ENCODE measurements at places on chromosomes 7 and 10.
A peak's percentile ranks its signal among the peaks of the same experiment; 100 is the strongest.

- DNase-seq: peak; percentile 65
Measured at GRCh38 chr10:60964257-60965235, 20.6 kb upstream of the RHOBTB1 start.

DNA sequence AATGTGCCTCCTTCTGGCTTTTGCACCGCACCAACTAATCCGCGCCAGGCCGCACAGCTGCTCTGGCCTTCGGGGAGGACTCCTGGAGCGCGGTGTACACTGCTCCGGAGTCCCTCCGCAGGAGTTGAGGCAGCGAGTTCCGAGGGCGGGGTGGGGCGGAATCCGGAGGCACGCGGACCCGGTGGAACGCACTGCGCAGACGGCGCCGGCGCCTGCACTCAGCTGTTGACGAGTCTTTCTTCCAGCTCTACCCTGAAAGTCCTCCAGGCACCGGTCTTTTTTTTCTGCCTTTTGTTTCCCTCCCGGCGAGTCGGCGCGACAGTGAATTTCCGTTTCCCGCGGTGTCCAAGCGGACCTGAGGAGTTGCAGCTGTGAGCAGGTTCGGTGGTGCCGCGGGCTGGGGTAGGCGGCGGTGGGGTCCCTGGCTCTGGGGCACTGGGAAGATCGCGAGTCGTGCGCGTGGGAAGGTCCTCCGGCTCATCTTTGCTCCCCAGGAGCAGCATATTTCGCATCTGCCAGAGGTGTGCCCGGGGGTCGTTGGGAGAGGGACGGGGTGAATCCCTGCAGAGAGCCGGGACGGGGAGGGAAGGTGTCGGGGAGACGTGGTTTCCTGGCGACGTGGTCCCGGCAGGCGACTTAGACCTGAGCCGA, 44.1 kb downstream of the SFTPD start:
- DNase-seq: peak; percentile 39

GRCh38 chr10:88092973-88093372, 229.5 kb downstream of the PTEN start:
- DNase-seq: peak; percentile 20

- no peak for DNase-seq
Measured at GRCh38 chr7:13633857-13634256, 355.6 kb downstream of the ETV1 start.

DNA sequence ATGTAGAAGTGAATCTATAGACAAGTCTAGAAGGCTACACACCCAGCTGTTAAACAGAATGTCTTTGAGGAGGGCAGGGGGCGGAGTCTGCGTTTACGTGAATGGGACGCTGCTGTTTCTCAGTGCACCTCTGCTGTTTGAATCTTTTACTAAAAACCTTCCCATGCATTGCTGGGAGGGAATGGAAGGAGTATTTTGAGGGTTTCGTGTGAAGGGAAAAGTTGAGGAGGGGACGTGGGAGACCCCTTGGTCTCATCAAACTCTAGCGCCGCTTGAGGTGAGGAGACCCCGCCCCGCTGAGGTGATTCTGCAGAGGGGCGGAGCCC, 492 bp upstream of the VCL start:
- peak; percentile 69 for DNase-seq

GRCh38 chr7:144862612-144863319, 26.9 kb upstream of the TPK1 start:
- no peak for DNase-seq

GRCh38 chr7:81883801-81884393, 114.0 kb upstream of the HGF start:
- no peak for DNase-seq

- DNase-seq: no peak
Measured at GRCh38 chr10:80454513-80455460, 677 bp downstream of the TSPAN14 start.

GRCh38 chr7:79934727-79935126, 199.9 kb upstream of the GNAI1 start:
- DNase-seq: no peak

DNA sequence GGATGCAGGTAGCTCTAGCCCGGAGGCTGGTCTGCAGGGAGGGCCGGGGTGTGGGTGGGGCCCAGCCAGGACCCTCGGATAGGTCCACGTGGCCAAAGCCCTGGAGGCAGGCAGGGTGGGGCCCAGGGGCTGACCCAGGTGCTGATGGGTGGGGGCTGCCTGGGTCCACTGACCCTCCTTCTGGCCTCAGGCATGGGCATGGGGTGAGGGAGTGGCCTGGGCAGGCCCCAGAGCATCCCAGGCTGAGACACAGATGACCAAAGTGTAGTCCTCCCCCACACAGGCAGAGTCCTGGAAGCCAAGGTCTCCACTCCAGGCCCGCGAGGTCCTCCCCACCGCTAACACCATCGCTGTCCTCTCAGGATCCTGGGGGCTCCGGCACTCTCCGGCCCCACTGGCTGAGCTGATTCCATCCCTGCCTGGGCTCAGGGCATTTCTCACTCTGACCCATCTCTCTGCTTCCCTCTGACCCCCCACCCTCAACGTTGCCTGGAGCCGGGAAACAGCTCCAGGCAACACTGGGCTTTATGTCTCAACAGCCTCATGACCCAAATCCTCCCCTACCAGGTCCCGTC, 20.7 kb upstream of the PPP2R2D start:
- no peak for DNase-seq

DNA sequence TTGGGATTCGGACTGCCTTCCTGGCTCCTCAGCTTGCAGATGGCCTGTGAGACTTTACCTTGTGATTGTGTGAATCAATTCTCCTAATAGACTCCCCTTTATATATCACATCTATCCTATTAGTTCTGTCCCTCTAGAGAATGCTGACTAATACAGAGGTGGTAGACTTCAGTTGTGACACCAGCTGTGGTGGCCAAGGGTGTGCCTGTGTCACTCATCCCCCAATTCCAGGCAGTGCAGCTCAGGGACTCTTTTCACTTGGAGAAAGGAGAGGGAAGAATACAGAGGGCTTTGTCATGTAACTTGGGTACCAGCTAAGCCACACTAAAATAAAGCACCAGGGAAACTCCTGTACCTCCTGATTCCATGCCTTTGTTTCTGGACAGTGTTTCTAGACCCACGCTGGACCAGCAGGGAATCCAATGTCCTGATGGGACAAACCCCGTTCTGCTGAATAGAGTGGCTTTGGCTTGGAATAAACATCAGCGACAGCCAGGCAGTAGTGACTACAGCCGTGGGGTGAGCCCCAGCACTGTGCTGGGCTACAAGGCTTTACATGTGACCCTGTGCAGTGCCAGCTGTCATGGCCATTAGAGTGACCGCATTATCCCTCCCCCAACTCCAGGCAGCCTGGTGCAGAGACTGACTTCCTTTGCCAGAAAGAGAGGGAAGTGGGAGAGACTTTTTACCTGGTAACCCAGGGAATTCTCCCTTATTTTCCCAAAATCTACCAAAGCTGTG, 233.6 kb downstream of the ANK3 start:
- DNase-seq: no peak

DNA sequence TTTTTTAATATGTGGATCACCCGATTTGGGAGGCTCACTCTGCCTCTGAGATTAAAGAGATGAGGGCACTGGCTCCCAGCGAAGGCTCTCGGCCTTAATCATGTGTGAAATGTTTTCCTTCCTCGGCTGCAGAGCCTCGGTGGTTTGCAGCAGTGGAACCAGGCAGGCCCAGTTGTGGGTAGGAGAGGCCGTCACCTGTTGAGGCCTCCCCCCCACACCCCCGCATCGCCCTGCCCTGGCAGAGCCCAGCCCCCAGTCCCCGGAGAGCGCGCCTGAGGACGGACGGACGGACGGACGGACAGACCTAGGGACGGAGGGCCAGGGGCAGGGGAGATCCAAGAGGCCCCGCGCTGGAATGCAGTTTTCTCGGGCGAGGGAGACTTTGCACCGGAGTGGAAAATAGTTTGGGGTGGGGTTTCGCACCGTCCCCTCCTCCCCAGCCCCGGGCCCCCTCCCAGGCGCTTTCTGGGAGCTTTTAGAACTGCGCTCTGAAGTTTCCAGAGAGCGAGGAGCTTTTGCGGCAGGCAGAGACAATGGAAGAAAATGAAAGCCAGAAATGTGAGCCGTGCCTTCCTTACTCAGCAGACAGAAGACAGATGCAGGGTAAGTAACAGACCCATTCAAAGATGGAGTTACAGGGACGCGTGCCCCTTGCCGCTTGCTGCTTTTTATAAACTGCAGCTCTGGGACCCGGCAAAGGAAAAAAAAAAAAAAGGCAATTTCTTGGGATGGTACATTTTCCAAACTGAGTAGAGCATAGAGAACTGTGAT, at the start of gene KIAA1217:
Gene KIAA1217 (plus strand): TSS at position 478 of the 771 bp plus-strand sequence. CDS start 56 bp downstream, at position 534.
- no peak for DNase-seq

DNA sequence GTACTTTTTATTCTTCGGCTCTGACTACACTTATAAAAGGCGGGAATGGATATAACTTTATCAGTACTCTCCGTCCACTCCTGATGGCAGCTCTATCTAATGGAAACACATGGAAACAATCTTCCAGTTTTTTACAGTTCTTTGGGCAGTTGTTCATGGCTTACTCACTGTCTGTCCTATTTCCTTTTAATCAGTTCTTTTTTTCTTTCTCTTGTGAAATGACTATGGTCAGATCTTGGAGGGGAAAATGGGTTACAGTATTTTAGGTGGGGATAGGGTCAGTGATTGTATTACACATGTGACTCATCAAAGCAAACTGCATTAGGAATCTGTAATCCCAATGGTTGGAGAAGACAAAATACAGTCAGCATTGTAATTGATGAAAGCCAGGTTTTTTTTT, 112.4 kb downstream of the BICC1 start:
- DNase-seq: no peak
